G401 (cell line): ENCODE measurements at places on chromosomes 4 and X. TPM values are rescaled to one million over a fixed set of nuclear protein-coding genes. Genes with fewer than 3 reads are reported as not detected.

DNA sequence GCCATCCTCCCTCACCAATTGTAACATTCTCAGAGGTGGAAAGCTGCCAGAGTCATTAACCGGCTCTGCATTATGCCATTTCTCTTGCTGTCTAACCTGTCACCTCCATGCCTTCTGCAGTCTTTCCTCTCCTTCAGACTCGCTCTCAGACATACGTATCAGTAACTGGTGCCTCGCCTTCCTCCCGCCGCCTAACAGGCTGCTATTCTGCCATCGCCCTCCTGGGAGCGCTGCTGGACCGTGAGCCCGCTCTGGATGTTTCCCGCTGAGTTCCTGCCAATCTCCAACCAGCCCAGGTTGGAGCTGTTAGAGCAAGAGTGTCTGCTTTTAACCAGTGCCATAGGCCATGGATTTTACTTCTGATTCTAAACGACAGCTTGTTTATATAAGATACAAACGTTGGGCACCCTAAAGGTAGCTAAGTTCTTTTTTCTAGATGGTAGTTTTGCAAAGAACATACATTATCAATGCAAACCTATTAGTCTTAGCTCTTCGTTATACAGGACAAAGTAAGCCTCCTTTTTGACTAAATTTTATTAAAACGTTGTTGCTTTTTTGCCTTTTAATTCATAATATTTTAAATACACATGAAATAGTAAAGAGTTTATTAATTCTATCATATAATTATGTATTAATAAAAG lies 59.5 kb upstream of the NEIL3 start:
- DNase-seq: peak; percentile 80

- DNase-seq: no peak
Measured at GRCh38 chrX:65689377-65689776, 21.9 kb downstream of the MSN start.

DNA sequence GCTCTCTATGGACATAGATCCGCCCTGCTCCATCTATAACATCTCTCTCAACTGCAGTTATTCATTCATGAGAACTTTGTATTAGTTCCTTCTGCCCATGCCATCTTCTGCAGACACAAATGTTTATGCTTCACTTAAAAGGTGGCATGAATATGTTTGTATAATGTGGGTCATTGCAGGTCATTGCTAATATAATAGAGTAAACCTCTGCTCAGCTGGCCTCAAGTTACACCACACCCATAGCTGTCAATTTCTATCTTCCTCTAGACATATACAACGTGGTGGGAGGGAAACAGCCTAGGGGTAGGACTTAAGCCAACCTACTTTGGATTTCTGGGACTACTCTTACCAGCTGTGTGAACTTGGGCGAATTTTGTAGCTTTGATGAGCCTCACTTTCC lies 129.8 kb downstream of the ATXN3L start:
- DNase-seq: no peak

DNA sequence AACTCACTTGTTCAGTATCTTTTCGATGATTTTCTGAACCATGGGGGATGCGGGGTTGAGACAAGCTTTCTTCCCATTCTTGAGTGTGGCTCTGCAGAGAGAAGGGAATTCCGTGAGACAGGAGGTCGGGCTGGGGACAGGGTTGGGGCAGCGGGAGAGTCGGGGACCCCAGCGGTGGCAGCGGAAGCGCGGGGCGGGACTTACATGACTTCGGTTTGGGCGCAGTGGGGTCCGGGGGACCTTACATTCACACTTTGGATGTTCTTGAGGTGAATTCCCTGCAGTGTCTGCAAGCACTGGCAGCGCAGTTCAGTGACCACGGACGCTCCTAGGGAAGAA lies 434 bp downstream of the CXCL3 start:
- DNase-seq: no peak

DNA sequence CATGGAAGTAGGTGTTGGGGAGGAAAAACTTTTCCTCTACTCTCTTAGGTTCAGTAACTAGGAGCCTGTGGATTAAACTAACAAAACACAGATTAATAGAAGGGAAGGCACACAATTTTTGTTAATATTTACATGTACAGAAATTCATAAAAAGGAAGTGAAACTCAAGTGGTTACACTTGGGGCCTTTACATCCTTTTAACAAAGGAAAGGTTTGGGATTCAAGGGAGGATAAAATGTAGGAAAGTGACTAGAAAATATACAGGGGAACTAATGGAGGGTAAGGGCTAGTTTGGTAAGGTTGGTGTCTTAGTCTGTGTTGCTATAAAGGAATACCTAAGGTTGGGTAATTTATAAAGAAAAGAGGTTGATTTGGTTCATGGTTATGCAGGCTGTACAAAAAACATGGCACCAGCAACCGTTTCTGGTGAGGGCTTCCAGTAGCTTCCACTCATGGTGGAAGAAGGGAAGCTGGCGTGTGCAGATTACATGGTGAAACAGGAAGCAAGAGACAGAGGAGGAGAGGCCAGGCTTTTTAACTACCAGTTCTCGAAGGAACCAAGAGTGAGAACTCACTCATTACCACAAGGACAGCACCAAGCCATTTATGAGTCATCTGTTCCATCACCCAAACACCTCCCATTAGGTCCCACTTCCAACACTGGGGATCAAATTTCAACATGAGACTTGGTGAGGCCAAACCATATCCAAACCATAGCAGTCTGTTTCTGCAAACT lies 124.4 kb downstream of the CHRDL1 start:
- DNase-seq: no peak

- no peak for DNase-seq
Measured at GRCh38 chr4:132572210-132572609, 576.9 kb upstream of the PCDH10 start.

DNA sequence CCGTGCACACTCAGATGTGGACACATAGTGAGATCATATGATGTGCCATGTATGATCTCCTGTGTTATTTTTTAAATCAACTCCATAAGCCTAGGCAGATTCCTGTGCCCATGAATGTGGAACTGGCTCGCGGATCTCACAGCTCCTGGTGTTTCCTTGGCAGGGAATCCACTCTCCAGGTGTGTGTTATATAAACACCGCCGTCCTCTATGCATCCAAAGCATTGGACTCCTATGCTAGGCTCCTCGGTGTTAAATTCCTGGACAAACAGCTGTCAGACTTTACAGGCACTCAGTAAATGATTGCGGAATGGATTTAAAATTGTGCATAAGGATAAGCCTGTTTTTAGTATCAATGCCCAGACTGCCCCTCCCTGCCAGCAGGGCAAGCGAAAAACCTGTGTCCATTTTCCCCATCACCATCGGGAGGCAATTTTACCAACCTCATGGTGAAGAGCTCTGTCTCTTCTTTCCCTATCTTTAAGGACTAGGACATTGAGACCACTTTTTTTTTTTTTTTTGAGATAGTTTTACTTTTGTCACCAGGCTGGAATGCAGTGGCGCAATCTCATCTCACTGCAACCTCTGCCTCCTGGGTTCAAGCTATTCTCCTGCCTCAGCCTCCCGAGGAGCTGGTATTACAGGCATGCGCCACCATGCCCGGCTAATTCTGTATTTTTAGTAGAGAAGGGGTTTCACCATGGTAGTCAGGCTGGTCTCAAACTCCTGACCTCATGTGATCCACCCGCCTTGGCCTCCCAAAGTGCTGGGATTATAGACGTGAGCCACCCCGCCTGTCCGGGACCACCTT lies 23.6 kb upstream of the GPR78 start:
- DNase-seq: peak; percentile 59

- DNase-seq: no peak
Measured at GRCh38 chr4:13701937-13702446, 74.5 kb upstream of the BOD1L1 start.

DNA sequence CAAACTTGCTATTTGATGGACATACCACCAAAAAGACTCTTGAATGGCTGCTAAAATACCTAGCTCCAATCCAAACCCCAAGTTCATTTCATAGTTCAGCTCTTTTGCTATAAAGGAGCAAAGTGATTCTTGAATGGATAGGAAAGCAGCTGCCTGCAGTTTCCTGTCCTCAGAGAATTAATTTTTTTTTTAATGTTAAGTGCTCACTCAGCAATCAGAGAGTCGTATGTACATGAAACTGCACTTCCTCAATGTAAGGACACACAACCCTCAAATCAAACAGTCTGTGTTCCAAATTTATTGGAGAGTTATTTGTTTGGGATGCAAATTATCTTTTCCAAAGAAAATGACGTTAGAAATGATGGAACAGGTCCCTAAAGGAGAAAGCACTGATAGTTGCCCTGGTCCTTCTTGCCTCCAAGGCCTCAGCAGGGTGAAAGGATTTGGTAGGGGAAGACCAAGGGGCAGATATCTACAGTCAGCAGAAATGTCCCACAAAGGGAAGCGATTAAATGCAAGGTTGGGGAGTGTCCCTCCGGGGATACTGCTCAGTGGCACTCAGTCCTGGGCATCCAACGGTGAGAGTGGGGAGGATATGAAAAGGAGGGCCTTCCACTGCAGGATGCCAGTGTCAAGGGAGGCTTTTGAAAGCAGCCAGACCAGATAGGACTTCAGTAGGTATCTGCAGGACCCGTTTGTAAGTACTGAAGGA lies 67.2 kb upstream of the RASGEF1B start:
- DNase-seq: no peak

DHX15 gene
- 222 and 251 TPM in 2 replicates for total RNA-seq

PRR32 gene
- total RNA-seq: not detected in 2 replicates

MAGEA9 gene
- not detected in 2 replicates for total RNA-seq

PFKFB1 gene
- 0.14 and 0.55 TPM in 2 replicates for total RNA-seq

GPR34 gene
- not detected in 2 replicates for total RNA-seq

ASB12 gene
- total RNA-seq: not detected in 2 replicates
